PC-9 (cell line): ENCODE measurements at places on chromosomes 2 and 18. TPM values are rescaled to one million over a fixed set of nuclear protein-coding genes. Genes with fewer than 3 reads are reported as not detected.

The DNER gene
- 0.28 and 0.58 TPM in 2 replicates for total RNA-seq

The POTEC gene
- not detected in 2 replicates for total RNA-seq

The SP3 gene
- 93.6 and 127 TPM in 2 replicates for total RNA-seq

The TMEM163 gene
- 1.4 and 2.4 TPM in 2 replicates for total RNA-seq

The REG1B gene
- total RNA-seq, result not detected in 2 replicates

The FASTKD2 gene
- total RNA-seq, result 12.0 and 12.1 TPM in 2 replicates

The TUBA4B gene
- total RNA-seq, result not detected in 2 replicates

The CWC22 gene
- 31.2 and 35.2 TPM in 2 replicates for total RNA-seq

The SH3RF3 gene
- total RNA-seq, result 4.9 and 6.1 TPM in 2 replicates

The ZNF892 gene
- 2.8 and 3.1 TPM in 2 replicates for total RNA-seq

The IL1A gene
- 0.55 TPM in 2 replicates for total RNA-seq

The NFATC1 gene
- total RNA-seq, result 2.6 and 2.9 TPM in 2 replicates

The ERBB4 gene
- total RNA-seq, result not detected in 2 replicates

The SNED1 gene
- 2.8 and 9.6 TPM in 2 replicates for total RNA-seq

The SERPINB3 gene
- not detected in 2 replicates for total RNA-seq

The SCN9A gene
- total RNA-seq, result 3.4 and 5.2 TPM in 2 replicates

The NT5DC4 gene
- total RNA-seq, result 6.1 and 6.5 TPM in 2 replicates

The SPP2 gene
- total RNA-seq, result not detected in 2 replicates

The CYRIA gene
- total RNA-seq, result 3.9 and 4.0 TPM in 2 replicates

The TMX3 gene
- total RNA-seq, result 21.2 and 22.7 TPM in 2 replicates

The NEUROD1 gene
- not detected in 2 replicates for total RNA-seq

The ANKRD30BL gene
- total RNA-seq, result not detected in 2 replicates

The IL1R1 gene
- total RNA-seq, result 5.0 and 6.5 TPM in 2 replicates

The NOP58 gene
- total RNA-seq, result 38.2 and 48.5 TPM in 2 replicates

The PLB1 gene
- total RNA-seq, result 1.7 and 2.7 TPM in 2 replicates

The ZBTB7C gene
- total RNA-seq, result not detected in 2 replicates

The KCNE4 gene
- total RNA-seq, result 0.11 TPM in 1 of 2 replicates, not detected in the other

The GKN1 gene
- not detected in 2 replicates for total RNA-seq

The GNLY gene
- total RNA-seq, result not detected in 2 replicates

The TMEM178A gene
- 2.8 and 2.9 TPM in 2 replicates for total RNA-seq

The SESTD1 gene
- 208 and 279 TPM in 2 replicates for total RNA-seq

The UBR3 gene
- total RNA-seq, result 10.9 and 21.9 TPM in 2 replicates

The MATN3 gene
- 1.0 and 1.9 TPM in 2 replicates for total RNA-seq

The STAM2 gene
- total RNA-seq, result 14.6 and 16.0 TPM in 2 replicates

The DNAJC5G gene
- not detected in 2 replicates for total RNA-seq

The LBX2 gene
- total RNA-seq, result 0.76 and 2.0 TPM in 2 replicates

The EVA1A gene
- 10.8 and 18.2 TPM in 2 replicates for total RNA-seq

The ACOXL gene
- 9.1 and 10.7 TPM in 2 replicates for total RNA-seq

The FN1 gene
- total RNA-seq, result 39.4 and 42.5 TPM in 2 replicates

The UGT1A6 gene
- 549 and 643 TPM in 2 replicates for total RNA-seq

The ZSCAN30 gene
- 16.9 and 18.5 TPM in 2 replicates for total RNA-seq

The CTAGE1 gene
- total RNA-seq, result not detected in 2 replicates

The SERPINB7 gene
- 3.0 and 4.2 TPM in 2 replicates for total RNA-seq

The LHCGR gene
- not detected in 2 replicates for total RNA-seq

The TTN gene
- total RNA-seq, result not detected in 2 replicates

The IL37 gene
- total RNA-seq, result 1.0 and 1.7 TPM in 2 replicates

The PDE11A gene
- total RNA-seq, result 1.1 and 1.4 TPM in 2 replicates

The RAMP1 gene
- 48.5 and 48.7 TPM in 2 replicates for total RNA-seq

The RTP5 gene
- not detected in 2 replicates for total RNA-seq
